Adipocyte (in vitro differentiated cells): ENCODE measurements at places on chromosomes 16 and 17.

GRCh38 chr17:54859187-54859586 lies 41.5 kb upstream of the TOM1L1 start:
- DNase-seq: no peak

DNA sequence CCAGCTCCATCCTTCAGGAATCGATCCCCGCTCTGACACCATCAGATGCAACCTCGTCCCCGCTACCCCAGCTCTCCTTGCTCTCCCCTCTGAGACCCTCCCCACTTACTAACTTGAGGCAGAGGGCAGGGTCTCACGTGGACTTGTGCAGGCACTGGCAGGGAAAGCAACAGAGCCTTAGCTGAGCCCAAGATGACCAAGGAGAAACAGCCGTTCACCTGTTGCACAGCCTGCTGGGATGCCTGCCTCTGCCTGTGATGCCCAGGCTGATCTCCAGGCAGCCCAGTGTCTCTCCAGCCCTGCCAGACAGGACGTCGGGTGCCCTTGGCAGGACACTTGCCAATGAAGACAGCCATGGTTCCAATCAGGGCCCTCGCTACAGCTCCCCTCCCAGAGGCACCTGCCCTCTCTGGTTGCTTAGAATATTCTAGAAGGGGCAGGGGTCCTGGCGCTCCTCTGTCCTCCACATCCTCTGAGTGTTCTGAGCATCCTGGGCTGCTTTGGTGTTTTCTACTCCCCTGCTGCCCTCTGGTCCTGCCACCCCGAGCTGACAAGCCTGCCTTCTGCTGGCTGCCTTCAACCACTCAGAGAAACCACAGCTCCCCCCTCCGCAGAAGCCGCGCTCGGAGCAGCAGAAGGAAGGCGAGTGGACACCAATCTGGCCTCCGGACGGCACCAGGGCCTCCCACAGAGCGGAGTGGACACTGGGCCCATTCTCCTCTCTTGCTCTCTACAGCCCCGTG lies 6.7 kb downstream of the CEP295NL start:
- no peak for DNase-seq

DNA sequence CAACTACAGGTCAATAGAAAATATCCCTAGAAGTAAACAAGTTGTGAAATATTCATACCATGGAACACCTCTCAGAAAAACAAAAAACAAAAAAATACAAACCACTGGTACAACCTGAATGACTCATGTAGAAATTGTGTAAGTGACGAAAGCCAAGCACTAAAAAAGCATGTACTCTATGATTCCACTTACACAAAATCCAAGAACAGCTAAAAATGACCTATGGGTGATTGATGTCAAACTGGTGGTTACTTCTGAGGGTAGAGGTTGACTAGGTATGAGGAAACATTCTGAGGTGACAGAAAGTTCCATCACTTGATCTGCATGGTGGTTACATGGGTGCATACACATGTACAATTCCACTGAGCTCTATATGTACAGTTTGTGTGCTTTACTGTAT lies 31.1 kb downstream of the DHRS7C start:
- DNase-seq: no peak

DNA sequence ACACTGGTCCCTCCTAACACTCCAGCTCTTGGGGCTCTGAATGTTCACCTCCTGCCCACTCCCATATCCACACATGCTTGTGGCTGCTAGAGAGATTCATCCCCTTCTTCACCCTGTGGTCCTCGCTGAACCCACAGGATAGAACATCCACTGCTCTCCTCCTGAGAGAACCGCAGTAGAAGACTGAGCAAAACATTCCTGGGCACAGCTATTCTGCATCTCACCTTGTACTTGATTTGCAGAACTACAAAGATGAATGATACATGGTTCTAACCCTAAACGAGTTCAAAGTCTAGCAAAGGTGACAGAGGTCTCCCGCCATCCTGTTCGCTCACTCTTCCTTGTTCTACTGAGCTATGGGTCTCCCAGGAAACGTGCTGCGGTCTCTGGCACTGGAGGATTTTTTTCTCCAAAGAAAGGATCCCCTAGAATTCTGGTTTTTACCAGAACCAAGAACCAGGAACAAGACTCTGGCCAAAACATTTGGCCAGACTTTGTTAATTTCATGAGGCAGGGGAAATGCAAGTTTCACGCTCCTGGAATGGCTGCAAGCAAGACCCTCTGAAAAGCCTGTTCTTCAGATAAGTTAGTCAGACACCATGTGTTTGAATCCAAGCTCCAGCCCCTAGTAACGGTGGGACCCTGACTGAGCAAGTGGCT lies 39.5 kb downstream of the TMEM114 start:
- no peak for DNase-seq

GRCh38 chr17:7356072-7356549 lies 1.2 kb downstream of the TMEM95 start:
- DNase-seq: peak; percentile 82

DNA sequence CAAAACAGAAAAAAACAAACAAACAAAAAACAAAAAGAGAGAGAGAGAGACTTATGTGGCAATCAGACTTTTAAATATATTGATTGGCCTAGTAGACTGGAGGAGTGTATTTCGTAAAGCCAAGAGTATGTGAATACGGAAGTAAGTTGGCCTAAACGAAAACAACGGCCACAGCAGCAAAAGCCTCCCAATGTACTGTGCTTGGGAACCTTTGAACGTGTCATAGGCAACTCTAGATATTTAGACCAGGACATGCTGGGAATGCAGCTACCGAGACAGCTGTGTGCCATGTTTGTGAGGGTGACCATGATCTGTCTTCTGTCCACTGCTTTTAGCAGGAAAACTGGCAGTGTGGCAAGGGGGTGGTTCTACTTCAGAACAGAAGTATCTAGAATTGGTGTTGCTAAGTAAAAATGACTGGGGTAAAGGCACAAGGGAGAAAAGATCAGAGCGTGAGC lies 7.4 kb downstream of the MAF start:
- DNase-seq: no peak

- DNase-seq: peak; percentile 13
Measured at GRCh38 chr17:16037636-16038035, 38.0 kb downstream of the TTC19 start.

DNA sequence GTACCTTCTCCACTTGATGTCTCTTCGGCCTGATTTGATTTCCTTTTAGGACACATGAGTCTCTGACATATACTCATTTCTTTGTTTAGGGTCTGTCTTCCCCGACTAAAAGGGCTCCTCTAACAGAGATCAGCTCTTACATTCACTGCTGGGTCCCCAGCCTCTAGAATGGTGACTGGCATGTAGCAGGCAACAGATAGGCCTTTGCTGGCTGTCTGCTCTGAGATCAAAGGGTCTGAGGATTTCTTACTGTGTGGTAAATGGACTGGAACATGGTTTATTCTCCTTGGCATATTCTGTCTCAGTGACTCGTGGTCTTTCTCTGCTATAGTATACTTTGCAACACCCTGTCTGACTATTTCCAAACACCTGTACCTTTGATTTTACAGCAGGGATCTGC lies 16.7 kb downstream of the DNAAF1 start:
- no peak for DNase-seq

- DNase-seq: no peak
Measured at GRCh38 chr16:51268237-51268636, 117.2 kb upstream of the SALL1 start.

GRCh38 chr17:41579484-41580243 lies 7.0 kb downstream of the KRT14 start:
- peak; percentile 54 for DNase-seq
